ENCODE measurements at places on chromosomes 1 and 21.

GRCh38 chr1:171919891-171920887 lies 78.9 kb downstream of the DNM3 start:
- DNase-seq: no peak

DNA sequence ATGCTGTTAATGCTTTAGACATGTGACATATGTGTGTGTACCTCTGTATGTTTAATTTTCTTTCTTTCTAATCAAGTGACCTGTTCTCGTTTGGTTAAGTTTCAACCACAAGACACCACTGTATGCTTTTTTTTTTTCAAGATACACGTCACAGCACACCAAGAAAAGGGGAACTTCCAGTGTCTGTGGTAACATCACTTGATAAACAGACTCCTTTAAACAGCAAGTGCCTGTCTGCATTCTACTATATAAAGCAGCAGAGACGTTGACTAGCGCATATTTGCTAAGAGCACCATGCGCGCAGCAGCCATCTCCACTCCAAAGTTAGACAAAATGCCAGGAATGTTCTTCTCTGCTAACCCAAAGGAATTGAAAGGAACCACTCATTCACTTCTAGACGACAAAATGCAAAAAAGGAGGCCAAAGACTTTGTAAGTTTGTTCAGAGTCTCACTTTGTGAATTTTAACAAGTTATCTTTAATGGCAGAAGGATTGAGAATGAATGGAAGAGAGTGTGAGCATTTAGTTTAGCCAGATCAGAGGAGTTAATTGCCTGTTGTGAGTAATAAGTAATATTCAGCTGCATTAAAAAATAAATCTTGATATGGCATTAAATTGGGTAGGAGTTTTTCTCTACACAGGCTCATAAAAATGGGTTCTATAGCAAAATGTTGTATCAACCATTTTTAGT lies at the start of gene RGS1:
Gene RGS1, plus strand, starts transcription at position 275 of the 691 bp plus-strand sequence. Its CDS starts 20 bp downstream, at position 295.
- DNase-seq: no peak

GRCh38 chr1:115219927-115220326 lies 118.1 kb downstream of the NGF start:
- DNase-seq: no peak

GRCh38 chr1:185663771-185664296 lies 70.4 kb upstream of the HMCN1 start:
- DNase-seq: no peak

- DNase-seq: no peak
Observed at GRCh38 chr1:92832537-92833114, 786 bp downstream of the RPL5 start.

DNA sequence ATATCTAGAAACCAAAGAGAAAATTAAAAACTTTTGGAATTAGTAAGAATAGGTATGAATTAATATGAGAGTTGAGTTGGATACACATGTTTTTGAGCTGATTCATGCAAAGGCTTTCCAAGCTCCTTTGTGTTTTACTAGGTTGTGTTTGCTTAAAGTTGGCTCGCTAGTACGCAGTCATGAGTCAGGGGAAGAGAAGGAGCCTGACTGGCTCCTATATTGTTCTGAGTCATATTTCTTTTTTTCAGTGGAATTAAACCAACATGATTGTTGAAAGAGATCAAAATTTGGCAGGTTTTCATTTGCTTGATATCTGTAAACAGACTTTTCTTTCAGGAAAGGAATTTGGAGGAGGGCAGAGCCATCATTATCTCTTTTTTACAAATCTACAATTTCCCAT lies 66.7 kb downstream of the MAGI3 start:
- no peak for DNase-seq

DNA sequence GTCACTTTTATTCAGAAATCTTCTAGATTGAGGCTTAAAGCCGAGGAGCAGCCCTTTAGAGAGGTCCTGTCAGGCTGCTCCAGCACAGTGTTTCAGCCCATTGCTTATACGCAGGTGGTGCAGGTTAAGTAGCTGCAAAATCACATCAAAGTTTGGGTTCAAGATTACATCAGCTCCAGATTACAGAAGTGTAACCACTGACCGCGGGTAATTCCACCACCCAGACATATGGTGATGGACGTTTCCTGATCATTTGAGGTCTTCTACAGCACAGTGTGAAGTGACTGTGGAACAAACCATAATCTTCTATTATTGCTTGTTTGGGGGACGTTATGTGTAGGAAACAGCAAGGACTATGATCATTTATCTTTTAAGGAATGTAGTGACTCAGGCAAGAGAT lies 11.8 kb downstream of the C1orf115 start:
- DNase-seq: no peak

DNA sequence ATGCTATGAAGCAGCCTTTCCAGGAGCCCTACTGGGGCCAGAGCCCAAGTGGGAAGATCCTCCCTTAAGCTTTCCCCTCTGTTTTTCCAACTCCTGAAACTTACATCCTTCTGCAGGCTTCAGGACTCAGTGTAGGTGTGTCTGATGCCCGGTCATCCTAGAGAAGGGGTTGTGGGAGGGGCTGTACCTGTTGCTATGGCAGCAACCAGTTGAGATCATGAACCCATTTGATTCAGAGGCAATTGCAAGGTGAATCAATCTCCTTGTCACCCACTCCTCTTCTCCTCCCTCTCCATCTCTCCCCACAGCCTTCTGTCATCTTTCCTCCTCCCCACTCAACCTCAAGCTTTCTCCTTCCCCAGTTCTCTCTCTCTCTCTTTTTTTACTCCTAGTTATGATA lies 151.8 kb downstream of the CACNA1E start:
- no peak for DNase-seq

GRCh38 chr1:39489567-39490239 lies 1.7 kb upstream of the BMP8A start:
- no peak for DNase-seq

DNA sequence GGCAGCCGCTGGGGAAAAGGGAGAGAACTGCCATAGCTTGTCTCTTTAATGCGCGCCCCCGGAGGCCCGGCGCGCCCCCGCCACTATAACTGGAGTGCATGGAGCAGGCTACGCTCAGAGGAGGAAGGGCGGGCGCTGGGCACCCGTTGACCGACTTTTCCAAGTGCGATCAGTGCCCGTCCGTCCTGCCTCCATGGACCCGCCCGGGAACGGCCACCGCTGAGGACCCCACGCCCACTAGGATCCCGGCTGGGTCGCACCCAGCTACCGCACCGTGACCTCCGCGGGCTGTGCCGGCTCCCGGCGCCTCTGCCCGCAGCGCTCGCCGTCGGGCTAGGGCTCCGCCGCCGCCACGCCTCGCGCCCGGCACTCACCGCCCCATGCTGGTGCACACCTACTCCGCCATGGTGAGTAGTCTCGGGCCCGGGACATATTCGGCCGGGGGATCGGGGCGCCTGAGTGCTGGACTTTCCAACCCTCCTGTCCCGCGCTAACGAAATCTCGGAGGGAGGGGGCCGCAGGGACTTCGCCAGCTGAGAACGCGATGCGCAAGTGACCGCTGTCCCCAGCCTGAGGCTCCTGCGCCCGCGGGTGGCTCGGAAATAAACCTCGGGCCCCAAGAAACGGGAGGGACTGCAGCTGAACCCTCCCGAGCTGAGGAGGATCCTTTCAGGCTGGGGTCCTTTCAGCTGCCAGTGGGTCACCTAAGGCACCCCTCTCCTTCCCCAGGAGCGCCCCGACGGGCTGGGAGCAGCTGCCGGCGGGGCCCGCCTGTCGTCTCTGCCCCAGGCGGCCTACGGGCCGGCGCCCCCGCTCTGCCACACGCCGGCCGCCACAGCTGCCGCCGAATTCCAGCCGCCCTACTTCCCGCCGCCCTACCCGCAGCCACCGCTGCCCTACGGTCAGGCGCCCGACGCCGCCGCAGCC lies at the start of gene TFAP2E:
Gene TFAP2E, plus strand, starts transcription at position 117 of the 927 bp plus-strand sequence. Its CDS starts 264 bp downstream, at position 381.
- no peak for DNase-seq

- no peak for DNase-seq
Observed at GRCh38 chr1:239061770-239062169, 324.6 kb upstream of the CHRM3 start.

DNA sequence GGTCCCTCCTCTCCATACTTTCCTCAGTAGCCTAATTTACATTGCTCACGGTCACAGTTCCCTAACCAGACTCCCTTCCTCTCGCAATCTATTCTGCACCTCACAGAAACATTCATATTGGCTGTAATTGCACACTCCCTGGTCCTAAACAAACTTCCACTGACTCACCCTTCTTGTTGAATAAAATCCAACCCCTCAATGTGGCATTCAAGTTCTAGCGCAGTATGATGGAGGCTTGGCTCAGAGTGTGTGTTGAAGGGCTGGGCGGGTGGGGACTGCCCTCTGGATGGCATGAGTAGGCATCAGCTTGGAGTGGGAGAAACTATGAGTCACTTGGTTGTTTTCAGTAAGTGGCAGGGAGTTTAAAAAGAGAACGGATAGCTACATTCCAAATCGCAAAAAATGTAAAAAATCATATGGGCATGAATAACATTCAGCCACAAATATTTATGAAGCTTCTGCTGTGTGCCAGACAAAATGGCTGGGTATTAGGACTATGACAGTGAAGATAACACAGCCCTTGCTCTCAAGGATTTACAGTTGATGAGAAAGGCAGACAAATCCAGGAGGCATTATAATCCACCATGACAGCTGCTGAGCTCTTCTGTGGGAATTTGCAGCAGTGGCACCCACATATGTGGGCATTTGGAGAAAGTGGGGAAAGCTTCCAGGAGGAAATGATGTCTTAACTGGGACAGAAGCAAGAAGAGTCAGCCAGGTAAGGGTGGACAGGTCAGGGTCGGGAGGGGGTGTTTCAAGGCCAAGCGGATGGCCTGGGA lies 42.2 kb upstream of the LYST start:
- no peak for DNase-seq

GRCh38 chr1:75338616-75339483 lies 204.7 kb downstream of the LHX8 start:
- peak; percentile 94 for DNase-seq

- DNase-seq: no peak
Observed at GRCh38 chr1:166900987-166901386, 24.9 kb upstream of the TADA1 start.

GRCh38 chr21:34499116-34499515 lies 12.9 kb downstream of the KCNE1 start:
- no peak for DNase-seq

DNA sequence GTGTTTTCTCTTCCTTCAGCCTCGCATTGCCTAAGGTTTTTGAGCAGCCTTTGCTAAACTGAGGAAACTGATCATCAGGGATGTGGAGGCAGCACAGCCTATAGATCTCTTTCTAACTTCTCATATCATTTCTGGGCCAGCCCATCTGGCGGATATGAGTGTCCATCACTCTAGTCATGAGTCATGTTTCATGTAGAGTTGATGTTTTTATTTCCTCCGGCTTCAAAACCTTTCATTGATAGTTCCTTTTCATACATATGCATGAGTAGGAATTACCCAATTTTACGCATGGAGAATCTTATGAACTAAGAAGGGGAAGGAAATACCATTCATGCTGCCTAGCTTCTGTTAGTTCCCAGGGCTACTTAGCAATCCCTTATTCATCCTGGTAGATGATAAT lies 66.3 kb downstream of the SPATA46 start:
- no peak for DNase-seq
